ENCODE measurements at places on chromosomes 6 and 20. TPM values are rescaled to one million over a fixed set of nuclear protein-coding genes. Genes with fewer than 3 reads are reported as not detected.

GRCh38 chr6:42782689-42783176, 881 bp downstream of the BICRAL start:
- peak; percentile 94 for DNase-seq

The C20orf144 gene
- total RNA-seq: not detected

DNA sequence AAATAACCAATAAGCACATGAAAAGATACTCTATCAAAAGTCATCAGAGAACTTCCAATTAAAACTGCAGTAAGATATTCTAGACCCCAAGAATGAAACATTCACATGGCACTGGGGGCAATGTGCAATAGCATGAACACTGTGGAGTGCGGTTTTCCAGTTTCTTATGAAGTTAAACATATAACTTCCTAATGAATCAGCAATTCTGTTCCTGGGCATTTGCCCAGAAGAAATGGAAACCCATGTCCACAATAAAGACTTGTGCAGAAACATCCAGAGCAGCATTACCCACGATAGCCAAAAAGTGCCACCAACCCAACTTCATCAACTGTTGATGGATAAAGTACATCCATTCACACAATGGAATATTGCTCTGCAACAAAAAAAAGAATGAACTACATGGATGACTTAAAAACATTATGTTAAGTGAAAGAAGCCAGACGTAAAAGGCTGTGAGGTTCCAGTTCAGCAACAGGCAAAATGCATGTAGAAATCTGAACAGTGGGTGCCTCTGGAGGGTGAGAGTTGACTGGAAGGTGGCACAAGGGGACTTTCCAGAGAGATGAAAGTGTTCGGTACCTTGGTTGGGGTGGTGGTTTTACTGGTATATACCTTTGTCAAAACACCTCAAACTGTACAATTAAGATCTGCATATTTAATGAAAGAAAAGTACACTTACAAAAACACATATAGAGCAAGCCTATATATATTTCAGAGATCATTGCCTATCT, 207.2 kb upstream of the ECI2 start:
- no peak for DNase-seq

The SIRPG gene
- not detected for total RNA-seq

- no peak for DNase-seq
These were observed 833.5 kb downstream of the DHX35 start for GRCh38 chr20:39795401-39796272.

DNA sequence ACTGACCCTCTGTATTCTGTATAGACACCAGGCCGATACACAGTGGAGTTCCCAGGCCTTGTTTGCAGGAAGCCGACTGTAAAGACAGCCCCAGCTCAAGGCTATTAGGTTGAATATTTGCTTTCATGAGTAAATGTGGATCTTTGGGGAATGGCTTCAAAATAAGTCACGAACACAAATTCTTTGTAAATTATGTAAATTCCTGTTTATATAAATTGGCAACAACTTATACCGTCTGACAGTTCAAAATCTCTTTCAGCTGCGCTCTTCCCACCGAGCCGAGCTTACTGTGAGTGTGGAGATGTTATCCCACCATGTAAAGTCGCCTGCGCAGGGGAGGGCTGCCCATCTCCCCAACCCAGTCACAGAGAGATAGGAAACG, 24.7 kb downstream of the EDN3 start:
- no peak for DNase-seq

The LHFPL5 gene
- total RNA-seq: 1.0 TPM

The HMGN3 gene
- total RNA-seq: 95.3 TPM

DNA sequence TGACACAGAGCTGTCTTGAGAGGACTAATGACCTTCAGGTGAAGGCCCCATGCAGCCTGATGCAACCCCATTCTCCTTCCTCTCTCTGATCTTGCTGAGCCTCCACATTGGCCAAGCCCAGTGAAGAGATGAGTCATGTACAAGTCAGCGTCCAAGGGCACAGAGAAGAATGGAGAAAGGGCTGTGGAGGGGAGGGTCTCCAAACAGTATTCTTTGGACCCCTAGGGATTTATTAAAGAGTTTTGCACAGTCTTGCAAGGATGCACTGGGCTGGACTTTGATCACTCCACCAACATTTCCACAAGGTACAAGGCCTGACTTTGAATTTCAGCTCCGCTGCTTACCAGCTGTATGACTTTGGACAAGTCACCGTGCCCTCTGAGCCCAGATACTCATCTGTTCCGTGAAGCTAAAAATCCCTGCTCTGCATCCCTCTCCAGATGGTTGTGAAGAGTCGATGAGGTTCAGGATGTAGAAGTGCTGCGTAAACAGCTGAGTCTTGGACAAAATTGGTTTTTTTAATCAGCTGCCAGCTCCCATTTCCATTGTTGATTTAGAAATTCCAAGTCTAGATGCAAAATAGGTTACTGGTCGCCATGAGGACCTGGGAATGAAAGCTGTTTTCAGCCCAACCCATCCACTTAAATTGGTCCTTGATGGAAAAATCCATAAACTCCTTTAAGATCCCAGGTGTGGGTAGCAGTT, 14.1 kb upstream of the KCNG1 start:
- no peak for DNase-seq

The ZNF311 gene
- 5.9 TPM for total RNA-seq

DNA sequence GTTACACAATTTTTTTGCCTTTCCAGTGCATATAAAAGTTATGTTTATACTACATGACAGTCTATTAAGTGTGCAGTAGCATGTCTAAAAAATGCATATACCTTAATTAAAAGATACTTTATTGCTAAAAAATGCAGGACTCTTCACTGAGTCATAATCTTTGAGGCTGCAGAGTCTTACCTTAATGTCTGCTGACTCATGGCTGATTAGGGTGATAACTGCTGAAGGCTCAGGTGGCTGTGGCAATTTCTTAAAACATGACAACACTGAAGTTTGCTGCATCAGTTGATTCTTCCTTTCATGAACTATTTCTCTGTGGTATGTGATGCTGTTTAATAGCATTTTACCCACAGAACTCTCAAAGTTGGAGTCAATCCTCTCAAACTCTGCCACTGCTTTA, 19.1 kb downstream of the ZSCAN23 start:
- DNase-seq: no peak

The RCAN2 gene
- total RNA-seq: 1.8 TPM

GRCh38 chr6:147643341-147644200, 135.1 kb downstream of the SAMD5 start:
- no peak for DNase-seq

The EYA2 gene
- total RNA-seq: not detected

DNA sequence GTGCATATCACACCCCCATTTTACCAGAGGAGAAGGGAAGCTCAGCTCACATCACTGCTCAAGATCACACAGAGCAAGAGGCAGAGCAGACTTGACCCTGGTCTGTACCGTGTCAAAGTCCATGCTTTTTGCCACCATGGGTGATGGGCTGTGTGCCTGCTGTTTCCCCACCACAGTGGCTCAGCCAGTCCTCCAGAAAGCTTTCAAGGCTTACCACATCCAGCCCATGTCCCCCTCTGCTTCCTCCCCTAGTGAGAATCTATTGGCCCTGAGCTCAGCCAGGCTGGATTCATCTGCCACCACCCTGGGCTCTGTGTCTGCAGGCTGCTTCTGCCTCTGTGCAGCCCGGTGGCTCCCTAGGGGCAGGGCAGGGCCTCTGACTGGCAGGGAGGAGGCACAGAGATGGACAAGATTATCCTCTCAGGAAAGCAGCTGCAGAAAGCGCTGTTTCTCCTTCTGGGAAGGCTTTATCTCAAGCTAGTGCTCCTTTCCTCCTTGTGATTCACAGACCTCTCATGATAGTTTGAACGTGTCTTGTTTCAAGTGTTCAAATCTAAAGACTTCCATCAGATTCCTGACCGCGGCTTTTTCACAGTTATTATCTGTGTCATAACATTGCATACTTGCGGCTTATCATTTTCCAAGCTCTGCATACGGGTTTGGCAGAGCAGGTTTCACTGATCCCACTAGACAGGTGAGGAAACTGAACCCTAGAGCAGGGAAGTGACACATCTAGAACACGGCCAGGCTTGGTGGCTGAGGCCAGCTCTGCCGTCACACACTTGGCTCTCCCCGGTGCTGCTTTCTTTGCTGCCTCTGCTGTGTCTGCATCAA, 37.4 kb downstream of the VEGFA start:
- DNase-seq: no peak

The HLA-F gene
- 59.2 TPM for total RNA-seq

- no peak for DNase-seq
These were observed 12.8 kb upstream of the DUSP22 start for GRCh38 chr6:279341-280029.

GRCh38 chr20:57902473-57902872, 192.7 kb upstream of the PMEPA1 start:
- DNase-seq: peak; percentile 36

- DNase-seq: no peak
These were observed 100.1 kb downstream of the FARS2 start for GRCh38 chr6:5361396-5361795.

All from Caki2 (cell line).